ENCODE measurements at places on chromosomes 7 and 10.

DNA sequence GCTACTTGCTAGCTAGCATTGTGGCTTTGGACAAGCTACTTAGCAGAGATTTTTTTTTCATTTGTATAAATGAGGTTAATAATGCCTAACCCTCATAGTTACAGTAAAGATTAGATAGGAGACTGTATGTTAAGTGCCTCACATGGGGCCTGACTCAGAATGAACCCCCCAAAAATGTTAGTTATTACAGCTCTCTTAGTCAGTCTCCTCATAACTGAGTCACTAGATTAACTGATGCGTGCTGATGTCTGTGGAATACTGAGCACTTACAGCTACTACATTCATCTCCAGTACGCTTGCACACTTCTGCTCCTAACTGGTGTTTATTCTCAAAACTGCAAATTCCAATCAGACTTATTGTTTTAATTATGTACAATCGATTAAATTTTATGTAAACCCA is 315.3 kb downstream of the SNX13 start:
- peak; percentile 46 for DNase-seq

DNA sequence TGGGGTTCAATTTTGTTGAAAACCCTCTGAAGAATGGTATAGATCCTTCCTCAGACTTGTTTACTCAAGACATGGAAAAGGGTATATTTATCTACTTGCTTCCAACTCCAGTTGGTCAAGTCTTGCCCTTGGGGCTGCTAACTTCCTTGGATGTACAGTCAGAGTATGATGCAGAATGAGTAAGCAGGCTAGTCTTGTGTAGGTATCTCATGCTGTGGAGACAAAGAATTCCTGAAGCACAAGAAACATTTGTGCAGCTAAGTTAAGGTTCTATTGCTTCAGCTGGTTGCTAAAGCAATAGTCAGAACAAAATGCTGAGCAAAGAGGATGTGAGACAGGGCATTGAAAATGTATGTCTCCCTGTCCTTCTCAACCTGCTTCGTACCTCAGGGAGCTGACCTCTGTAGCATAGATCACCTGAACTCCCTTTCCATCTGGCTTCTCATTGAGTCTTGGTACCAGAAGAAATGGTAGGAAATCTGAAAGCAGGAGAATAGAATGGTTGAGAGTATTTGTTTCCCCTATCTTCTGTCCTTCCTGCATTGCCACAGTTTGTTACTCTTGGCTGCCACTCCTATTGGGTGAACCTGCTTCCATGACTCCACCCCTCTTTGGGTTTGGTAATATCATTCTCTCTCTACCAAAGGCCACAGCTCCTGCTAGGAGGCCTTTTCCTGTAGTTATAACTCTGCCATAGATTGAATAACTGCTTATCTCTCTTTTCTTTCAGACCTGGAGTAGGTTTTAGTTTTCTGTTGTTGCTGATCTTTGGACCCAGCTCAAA is 346.0 kb downstream of the PHF14 start:
- no peak for DNase-seq

- DNase-seq, result no peak
Observed at GRCh38 chr10:126408953-126409641, 20.8 kb upstream of the ADAM12 start.

GRCh38 chr7:81594767-81595166 is 175.1 kb downstream of the HGF start:
- DNase-seq, result no peak

- no peak for DNase-seq
Observed at GRCh38 chr7:128833946-128834325, 3.7 kb downstream of the FLNC start.

- no peak for DNase-seq
Observed at GRCh38 chr10:31757386-31757791, 171.2 kb downstream of the ARHGAP12 start.

- DNase-seq, result no peak
Observed at GRCh38 chr10:36464291-36464690, 661.1 kb upstream of the ANKRD30A start.

- DNase-seq, result peak; percentile 64
Observed at GRCh38 chr10:102645388-102645740, 1.1 kb downstream of the TRIM8 start.

- DNase-seq, result no peak
Observed at GRCh38 chr7:125618516-125618915, 688.9 kb upstream of the POT1 start.

DNA sequence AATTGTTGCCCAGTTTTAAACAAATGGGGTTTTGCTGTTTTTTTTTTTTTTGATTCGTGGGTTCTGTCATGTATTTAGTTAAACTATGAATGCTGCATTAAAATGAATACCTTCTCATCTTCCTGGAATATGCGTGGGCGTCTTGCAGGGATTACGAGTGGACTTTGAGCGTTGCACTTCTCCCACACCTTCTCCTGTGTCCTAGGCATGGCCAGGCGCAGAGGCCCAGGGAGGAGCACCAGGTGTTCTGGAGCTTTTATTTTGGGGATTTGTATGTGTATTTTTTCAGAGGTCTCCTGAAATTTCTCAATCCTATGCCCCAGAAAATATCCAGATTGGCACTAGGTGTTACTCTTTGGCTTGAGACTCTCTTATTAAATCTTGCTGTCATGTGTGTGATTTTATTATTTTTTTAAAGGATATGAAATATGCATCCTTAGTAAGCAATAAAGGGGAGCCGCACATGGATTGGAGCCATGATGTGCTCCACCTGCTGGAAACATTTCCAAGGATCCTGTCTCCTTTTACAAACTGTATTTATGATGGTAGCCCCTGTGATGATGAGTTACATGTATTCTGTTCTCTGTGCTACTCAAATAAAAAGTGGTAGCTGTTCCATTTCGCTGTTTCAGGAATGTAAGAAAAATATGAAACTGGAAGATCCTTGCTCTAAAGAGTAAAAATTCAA is 482.2 kb upstream of the KLF6 start:
- DNase-seq, result no peak

DNA sequence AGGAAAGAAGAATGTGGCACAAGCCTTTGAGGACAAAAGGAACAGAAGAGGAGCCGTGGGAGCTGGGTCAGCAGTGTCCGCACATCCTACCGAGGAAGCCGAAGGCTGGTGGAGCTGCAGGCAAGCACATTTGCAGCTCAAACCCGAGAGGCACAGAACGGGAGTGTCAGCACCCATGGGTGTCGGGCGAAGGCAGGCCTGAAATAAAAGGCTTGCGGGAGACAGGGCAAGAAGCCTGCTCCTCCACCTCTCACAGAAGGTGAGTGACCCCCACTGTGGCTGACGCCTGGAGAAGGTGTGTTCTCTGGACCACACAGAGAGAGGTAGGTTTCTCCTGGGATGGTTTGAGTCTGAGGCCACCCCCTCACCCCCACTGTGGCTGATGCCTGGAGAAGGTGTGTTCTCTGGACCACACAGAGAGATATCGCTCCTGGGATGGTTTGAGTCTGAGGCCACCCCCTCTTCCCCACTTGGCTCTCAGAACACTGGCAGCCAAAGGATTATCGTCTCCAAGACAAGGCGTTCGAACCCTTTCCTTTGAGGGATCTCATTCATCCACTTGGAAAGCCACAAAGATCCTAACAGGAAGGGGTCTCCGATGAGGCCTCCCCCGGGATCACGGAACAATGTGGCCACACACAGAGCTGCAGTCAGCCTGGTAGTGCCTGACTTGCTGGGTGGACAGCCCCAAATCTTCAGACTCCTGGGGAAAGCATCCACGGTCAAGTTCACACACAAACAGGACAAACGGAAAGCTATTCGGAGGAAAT is 21.6 kb upstream of the GTPBP4 start:
- DNase-seq, result no peak

GRCh38 chr10:61842755-61843497 is 58.6 kb upstream of the ARID5B start:
- no peak for DNase-seq

DNA sequence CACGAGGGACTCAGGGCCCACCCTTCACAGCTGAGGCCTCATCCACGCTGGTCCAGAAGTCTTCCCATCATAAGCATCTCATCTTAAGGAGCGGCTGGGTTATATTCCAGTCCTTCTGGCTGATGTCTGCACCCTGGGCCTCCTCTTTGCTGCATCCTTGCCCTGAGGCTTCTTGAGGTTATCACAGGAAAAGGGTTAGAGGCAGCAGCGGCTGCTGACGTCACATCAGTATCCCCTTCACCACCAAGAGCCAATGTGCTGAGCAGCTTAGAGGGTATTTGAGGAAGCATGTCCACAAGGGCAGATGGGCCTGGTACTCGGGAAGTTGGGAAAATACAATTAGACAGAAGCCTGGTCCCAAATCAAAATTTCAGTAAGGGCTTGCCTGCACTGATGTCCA is 125.1 kb downstream of the PLXNA4 start:
- DNase-seq, result no peak

GRCh38 chr10:58608826-58609531 is 96.3 kb downstream of the BICC1 start:
- no peak for DNase-seq

DNA sequence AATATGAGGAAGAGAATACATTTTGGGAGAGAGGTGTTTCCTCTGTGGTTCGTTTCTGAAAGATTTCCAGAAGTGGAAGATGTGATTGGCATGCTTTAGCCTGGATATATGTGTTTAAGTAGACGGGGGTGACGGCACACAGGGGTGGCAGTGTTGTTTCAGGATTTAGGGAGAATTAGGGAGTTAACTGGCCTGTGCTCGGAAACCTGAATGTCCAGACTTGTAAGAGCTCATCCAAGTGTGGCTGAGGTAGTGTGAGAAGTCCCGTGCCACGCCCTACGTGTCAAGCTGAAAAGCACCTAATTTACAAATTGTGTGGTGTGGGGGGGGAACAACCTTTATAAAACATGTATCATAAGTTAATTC is 1.1 kb downstream of the RALA start:
- no peak for DNase-seq

DNA sequence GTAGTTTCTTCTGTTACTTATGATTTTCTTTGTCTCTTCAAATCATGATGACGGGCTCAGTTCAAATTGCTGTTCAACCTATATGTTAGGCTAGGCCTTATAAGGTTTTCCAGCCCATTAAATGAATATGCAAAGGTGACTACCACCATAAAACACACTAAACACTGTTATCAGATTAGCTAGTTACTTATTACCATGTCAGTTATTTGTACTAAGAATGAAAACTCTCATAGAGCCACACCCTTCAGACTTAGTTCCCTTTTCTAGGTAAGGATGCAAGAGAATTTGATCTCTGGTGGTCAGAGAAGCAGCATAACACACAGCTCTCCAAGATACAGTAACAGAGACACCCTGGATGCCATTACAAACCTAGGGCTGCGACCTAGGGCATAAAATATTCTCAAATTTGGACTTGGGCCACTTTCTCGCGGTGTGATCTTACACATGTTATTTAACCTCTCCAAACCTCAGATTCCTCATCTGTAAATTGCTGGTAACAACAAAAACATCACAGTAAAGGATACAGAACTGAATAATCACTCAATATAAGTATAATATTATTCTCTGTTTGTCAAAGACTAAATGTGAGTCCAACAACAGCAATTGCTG is 35.6 kb downstream of the ANKMY2 start:
- no peak for DNase-seq

DNA sequence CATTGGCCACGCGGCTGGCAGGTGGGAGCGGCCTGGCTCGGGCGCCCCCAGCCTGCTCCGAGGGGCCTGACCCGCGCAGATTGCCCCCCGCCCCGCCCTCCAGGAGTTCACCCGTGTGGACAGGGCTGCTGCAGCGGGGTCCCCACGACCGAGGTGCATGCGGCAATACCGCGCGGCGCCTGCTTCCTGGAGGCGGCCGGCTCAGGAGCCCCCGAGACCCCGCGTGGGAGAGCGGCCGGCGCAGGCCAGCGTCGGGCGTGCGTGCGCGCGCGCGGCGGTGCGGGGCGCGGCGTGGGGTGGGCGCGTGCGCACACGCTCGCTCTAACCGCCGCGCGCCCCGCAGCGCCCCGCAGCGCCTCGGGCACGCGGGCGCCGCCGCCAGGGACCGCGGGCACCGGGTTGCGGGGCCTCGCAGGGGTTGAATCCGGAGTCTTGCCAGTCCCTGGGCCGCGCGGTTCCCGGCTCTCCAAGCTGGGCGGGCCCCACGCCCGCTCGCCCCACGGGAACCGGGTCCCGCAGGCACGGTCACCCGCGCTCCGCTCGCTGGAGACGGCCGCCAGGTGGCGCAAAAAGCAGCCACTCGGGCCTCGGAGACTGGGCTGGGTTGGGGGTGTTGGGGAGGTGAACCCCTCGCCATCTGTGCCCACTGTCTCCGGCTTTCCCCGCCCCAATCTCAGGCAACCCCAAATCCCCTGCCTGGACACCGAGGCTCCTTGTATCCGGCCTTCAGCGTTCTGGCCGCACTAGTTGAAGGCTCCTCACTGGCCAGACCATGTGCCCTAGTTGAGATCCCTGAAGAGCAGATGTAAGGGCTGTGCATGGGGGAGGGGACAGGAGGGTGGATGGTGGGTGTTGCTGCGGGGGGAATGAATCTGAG is 1.3 kb upstream of the ACHE start:
- DNase-seq, result peak; percentile 63

GRCh38 chr7:55099066-55099820 is 80.4 kb downstream of the EGFR start:
- DNase-seq, result no peak

GRCh38 chr7:64544010-64544409 is 18.9 kb downstream of the ZNF680 start:
- no peak for DNase-seq

DNA sequence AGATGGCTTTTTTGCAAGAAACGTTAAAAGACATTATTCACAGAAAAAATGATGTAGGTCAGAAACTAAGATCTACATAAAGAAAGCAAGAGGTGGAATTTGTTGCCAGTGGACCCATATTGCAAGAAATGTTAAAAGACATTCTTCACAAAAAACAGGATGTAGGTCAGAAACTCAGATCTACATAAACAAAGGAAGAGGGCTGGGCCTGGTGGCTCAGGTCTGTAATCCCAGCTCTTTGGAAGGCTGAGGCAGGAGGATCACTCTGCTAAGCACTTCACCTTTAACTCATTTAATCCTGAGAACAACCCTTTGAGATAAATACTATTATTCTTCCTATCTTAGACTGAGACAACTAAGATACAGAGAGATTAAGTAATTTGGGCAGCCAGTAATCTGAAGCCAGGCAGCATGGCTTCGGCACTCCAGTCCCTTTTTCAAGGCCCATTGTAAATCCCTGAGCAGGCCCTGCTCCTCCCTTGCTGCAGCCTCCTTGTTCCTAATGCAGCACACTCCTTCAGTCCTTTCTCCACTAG is 11.6 kb downstream of the ZFAND4 start:
- no peak for DNase-seq

- DNase-seq, result no peak
Observed at GRCh38 chr7:53500076-53500475, 464.6 kb downstream of the POM121L12 start.

DNA sequence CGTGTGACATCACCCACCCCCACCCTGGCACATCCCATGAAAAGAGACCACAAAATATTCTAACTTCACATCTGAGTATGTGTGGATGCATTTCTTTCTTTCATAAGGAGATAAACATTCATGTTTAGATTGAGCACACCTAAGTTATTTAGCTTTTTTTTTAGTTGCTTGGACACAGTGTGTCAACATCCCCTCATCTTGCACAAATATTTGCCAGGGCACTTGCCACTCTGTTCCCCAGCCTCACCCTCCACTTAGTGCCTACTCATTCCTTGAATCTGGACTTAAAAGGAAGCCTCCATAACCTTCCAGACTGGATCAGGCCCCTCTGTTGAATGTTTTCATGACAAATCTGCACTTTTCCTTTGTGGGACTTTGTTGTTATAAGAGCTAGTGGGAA is 338.9 kb upstream of the IGFBP3 start:
- no peak for DNase-seq

GRCh38 chr10:72107325-72108003 is 19.1 kb upstream of the SPOCK2 start:
- no peak for DNase-seq

Measured in AG08396 (cell line).